Bronchial smooth muscle cell (primary cell): ENCODE measurements at places on chromosomes 2 and 18. TPM values are rescaled to one million over a fixed set of nuclear protein-coding genes. Genes with fewer than 3 reads are reported as not detected.

The TANK gene
- total RNA-seq: 54.1 and 55.5 TPM in 2 replicates

The MTX2 gene
- 16.6 and 16.9 TPM in 2 replicates for total RNA-seq

The GALR1 gene
- not detected in 2 replicates for total RNA-seq

The NT5C1B gene
- not detected in 2 replicates for total RNA-seq

The CNOT11 gene
- 5.6 and 11.2 TPM in 2 replicates for total RNA-seq
